ENCODE measurements at places on chromosomes 6 and 20.

DNA sequence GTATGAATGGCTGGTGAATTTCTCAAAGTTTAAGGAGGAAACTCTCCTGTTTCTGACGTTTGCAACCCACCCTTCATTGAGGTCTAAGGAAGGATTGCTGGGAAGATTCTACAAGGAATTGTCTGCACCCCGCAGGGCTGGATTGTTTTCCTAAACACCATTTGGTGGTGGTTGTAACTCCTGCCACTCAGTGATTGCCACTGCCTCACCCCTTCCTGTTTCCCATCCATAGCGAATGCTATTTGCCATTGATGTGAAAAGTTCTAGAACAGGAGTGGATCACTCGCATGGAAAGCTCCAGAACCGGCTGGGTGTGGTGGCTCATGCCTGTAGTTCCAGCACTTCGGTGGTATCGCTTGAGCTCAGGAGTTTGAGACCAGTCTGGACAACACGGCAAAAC, 8.7 kb upstream of the DSP start:
- DNase-seq: no peak

GRCh38 chr20:38418509-38419204, 16.5 kb downstream of the SNHG17 start:
- no peak for DNase-seq

DNA sequence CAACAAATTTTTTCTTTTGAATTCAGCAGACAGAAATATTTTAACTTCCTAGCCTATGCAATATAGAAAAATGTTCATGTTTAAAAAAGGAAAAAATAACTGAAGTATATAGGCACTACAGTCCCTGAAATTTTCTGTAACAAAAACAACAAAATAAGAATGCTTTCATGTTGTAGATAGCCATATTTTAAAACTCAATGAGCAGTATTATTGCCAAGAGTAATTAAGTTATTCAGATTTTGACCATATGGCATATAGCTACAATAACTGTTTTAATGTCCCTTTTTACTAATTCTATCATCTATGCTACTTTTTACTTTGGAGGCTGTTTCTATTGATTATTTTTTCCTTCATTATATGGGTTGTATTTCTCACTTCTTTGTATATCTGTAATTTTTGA, 283.3 kb upstream of the RIMS1 start:
- no peak for DNase-seq

DNA sequence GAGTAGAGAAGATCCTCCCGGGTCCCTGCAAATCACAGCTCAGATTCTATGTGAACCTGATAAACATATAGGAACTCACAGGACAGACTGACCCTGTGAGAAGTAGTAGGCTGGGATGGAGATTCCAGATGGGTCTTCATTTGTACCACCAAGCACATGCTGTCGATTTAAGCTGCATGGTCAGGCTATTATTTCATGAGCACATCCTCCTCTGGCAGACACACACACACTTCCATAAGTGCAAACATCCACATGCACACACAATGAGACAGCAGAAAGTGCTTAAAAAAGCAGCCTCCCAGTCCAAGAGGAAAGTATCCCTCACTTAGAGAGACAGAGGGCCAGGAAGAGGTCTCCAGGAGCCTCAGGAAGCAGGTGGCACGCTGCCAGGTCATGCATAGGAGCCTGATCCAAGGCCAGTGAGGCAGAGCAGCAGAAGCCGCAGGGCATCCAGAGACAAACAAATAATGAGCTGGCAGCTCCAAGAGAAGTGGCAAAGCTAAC, 131.8 kb downstream of the UNC5CL start:
- no peak for DNase-seq

DNA sequence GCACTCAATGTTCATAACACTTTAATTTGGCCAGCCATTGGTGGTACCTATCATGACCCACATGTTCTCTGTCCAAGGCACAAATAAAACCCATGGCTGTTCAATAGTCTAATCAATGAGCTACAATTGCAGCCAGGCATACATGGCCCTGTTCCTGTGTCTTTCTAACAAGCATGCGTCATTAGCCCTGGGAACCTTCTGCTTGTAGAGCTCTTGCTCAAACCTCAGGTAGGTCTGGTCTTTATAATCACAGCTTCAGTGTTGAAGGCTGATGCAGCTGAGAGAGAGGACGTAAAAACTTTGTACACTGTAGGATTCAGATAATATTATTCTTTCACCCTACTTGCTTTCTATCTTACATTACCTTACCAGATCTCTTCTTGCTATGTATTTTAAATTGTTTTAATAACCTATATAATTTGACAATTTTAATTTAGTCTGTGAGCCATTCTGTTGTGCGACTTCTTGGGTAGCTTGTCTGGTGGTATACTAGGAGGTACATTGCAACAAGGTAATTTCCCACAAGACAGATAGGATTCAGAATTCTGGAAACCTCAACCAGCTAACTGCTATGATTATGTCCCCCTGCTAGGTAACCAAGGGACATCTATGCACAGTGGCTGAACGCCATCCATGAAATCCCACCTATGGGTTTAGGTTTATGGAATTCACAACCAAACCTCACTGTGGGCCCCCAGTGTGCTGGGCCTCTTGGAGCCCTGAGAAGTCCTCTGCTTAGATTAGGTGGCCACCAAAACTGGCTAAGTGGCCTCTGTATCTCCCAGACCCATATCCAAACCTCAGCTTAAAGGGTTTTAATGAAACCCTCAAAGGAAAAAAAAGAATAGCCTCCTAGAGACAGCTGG, 55.4 kb upstream of the RIPOR2 start:
- DNase-seq: no peak

GRCh38 chr6:25942561-25943147, 12.2 kb upstream of the SLC17A2 start:
- DNase-seq: no peak

Data from stimulated activated CD4-positive, alpha-beta T cell treated with anti-CD3 and anti-CD28 coated beads, TNF-alpha, amount 100 ng/mL, for 1 hour (primary cell).